Activated B cell treated with CpG ODN at 0.5 μM for 24 hours (primary cell): ENCODE measurements at places on chromosomes 11 and 22. TPM values are rescaled to one million over a fixed set of nuclear protein-coding genes. Genes with fewer than 3 reads are reported as not detected.

APOBEC3G gene
- total RNA-seq, result 145 and 152 TPM in 2 replicates

LARGE1 gene
- total RNA-seq, result 22.2 and 22.3 TPM in 2 replicates

PIWIL4 gene
- total RNA-seq, result 0.62 and 1.1 TPM in 2 replicates

CD82 gene
- total RNA-seq, result 728 and 770 TPM in 2 replicates

MAPK11 gene
- 10.7 and 11.3 TPM in 2 replicates for total RNA-seq

TRIM49 gene
- total RNA-seq, result not detected in 2 replicates

HDHD5 gene
- 23.9 and 25.2 TPM in 2 replicates for total RNA-seq

MYH9 gene
- 714 and 755 TPM in 2 replicates for total RNA-seq

VPREB3 gene
- 15.0 and 15.9 TPM in 2 replicates for total RNA-seq

LUZP2 gene
- not detected in 2 replicates for total RNA-seq

KRTAP5-8 gene
- total RNA-seq, result 0.20 and 0.42 TPM in 2 replicates

GDPD4 gene
- not detected in 2 replicates for total RNA-seq

TEX54 gene
- total RNA-seq, result 0.55 TPM in 1 of 2 replicates, not detected in the other

SESN3 gene
- total RNA-seq, result 82.3 and 87.2 TPM in 2 replicates

RAC2 gene
- total RNA-seq, result 518 and 557 TPM in 2 replicates

RAG2 gene
- total RNA-seq, result not detected in 2 replicates

DDX25 gene
- 0.24 TPM in 1 of 2 replicates, not detected in the other for total RNA-seq

APOC3 gene
- total RNA-seq, result not detected in 2 replicates

GPR83 gene
- 0.16 and 0.17 TPM in 2 replicates for total RNA-seq

CNTN5 gene
- total RNA-seq, result not detected in 2 replicates

B4GALNT4 gene
- total RNA-seq, result not detected in 2 replicates

ALX4 gene
- total RNA-seq, result not detected in 2 replicates

ZC3H7B gene
- 54.0 and 58.2 TPM in 2 replicates for total RNA-seq

TRIM29 gene
- not detected in 2 replicates for total RNA-seq

CELSR1 gene
- 9.0 and 12.3 TPM in 2 replicates for total RNA-seq

C22orf31 gene
- total RNA-seq, result not detected in 2 replicates

SCN3B gene
- not detected in 2 replicates for total RNA-seq

TMEM191C gene
- 1.3 and 1.5 TPM in 2 replicates for total RNA-seq
